ENCODE measurements at places on chromosomes 12 and 14. TPM values are rescaled to one million over a fixed set of nuclear protein-coding genes. Genes with fewer than 3 reads are reported as not detected.

DNA sequence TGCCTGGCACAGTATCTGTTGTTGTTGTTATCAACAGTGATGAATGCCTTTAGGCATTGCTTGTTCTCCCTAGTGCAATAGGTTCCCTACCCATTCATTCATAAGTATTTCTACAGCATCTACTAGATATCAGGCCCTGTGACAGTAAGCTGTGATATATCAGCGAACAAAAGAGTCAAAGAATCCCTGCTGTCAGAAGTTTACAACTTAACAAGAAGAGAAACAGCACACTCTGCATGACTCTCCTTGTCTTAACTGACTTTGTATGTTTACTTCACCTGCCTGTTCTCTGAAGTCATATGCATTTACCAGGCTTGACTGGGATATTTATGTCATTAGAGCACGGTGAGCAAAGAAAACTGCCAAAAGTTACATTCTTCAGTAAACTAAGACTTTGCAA lies 452.2 kb upstream of the RPL10L start:
- H3K4me1 ChIP-seq = no peaks in the 10 kb centered on the region
- no peak overlapping the region for H3K4me3 ChIP-seq
- no peak overlapping the region for H3K27ac ChIP-seq

The PGF gene
- 4.4 TPM for polyA plus RNA-seq

The PLEKHG7 gene
- not detected for polyA plus RNA-seq

DNA sequence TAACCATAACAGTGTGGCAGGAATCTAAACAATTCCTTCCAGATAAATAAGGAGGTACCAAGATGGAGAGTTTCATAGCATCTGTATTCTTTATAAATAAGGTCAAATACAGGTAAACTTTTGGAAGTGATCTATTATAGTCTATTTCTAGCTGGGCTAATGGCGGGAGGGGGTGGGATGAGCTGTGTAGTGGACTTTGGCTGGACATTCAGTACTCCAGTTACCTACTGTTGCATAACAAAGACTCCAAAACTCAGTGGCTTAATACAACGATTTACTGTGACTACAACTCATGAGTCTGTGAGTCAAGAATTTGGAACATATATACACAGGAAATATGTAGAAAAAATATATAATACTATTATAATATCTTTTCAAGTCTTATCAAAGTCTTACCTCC lies 496.1 kb downstream of the BCL11B start:
- no peak overlapping the region for H3K4me3 ChIP-seq
- DNase-seq = no peak
- H3K36me3 ChIP-seq = no peaks in the 10 kb centered on the region
- no peak overlapping the region for H3K27ac ChIP-seq

- DNase-seq = peak; percentile 67
- no peaks in the 10 kb centered on the region for H3K4me1 ChIP-seq
- no peaks in the 10 kb centered on the region for H3K36me3 ChIP-seq
These were observed 8.0 kb upstream of the ASB8 start for GRCh38 chr12:48165089-48165981.

DNA sequence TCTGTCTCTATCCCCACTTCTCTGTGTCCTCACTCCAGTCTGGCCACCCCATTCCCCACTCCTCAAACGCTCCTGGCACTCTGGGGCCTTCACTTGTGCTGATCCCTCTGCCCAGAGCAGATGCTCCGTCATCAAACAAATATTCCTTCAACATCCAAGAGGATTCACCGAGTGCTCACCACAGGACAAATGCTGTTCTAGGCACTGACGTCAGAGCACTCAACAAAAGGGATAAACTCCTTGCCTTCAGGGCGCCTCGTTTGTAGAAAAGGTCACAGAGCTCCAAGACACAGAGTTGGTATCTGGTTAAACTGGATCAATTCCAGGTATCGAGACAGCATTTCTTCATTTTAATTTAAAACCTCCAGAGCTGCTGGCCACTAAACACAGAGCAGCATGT lies 35.3 kb downstream of the PSMC1 start:
- H3K4me1 ChIP-seq = no peaks in the 10 kb centered on the region
- no peak for DNase-seq
- H3K4me3 ChIP-seq = no peak overlapping the region

DNA sequence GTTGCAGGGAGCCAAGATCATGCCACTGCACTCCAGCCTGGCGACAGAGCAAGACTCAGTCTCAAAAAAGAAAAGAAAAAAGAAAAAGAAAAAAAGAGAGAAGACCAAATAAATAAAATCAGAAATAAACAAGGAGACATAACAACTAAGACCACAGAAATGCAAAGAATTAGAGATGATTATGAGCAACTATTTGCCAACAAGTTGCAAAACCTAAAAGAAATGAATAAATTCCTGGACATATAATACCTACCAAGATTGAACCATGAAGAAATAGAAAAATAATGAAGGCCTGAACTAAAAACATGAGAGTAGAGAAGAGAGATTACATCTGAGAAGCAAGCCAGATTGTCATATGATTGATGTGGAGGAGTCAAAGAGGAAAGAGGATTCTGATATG lies 17.6 kb upstream of the EPS8 start:
- H3K27me3 ChIP-seq = no peaks in the 10 kb centered on the region
- no peak overlapping the region for H3K4me3 ChIP-seq
- H3K36me3 ChIP-seq = no peaks in the 10 kb centered on the region
- H3K27ac ChIP-seq = no peak overlapping the region
- peak; percentile 12 for DNase-seq

- no peaks in the 10 kb centered on the region for H3K27me3 ChIP-seq
- DNase-seq = no peak
- H3K4me3 ChIP-seq = no peak overlapping the region
- H3K27ac ChIP-seq = no peak overlapping the region
- H3K36me3 ChIP-seq = peaks cover 29% of the 10 kb centered on the region
These were observed 95.1 kb downstream of the EP400 start for GRCh38 chr12:132044661-132045412.

GRCh38 chr12:54352022-54352531 lies 12.2 kb downstream of the GPR84 start:
- peak overlapping the region; percentile 99 for H3K27ac ChIP-seq
- peaks cover 42% of the 10 kb centered on the region for H3K36me3 ChIP-seq
- H3K4me3 ChIP-seq = no peak overlapping the region
- H3K27me3 ChIP-seq = no peaks in the 10 kb centered on the region
- DNase-seq = peak; percentile 65
- peaks cover 25% of the 10 kb centered on the region for H3K4me1 ChIP-seq

GRCh38 chr14:59360923-59361794 lies 104.0 kb downstream of the GPR135 start:
- H3K4me1 ChIP-seq = peaks cover 33% of the 10 kb centered on the region
- no peak overlapping the region for H3K27ac ChIP-seq
- peak; percentile 62 for DNase-seq
- no peak overlapping the region for H3K4me3 ChIP-seq
- no peaks in the 10 kb centered on the region for H3K27me3 ChIP-seq

DNA sequence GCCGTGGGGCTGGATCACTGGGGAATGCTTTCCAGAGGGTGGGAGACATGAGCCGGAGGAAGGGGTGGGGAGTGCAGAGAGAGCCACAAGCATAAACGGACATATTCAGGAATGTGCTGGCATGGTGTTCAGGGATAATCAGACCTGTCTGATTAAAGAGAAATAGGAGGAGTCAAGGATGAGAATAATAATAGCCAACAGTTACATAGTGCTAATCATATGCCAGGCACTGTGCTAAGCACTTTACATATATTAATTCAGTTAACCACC lies 43.7 kb downstream of the LTBP2 start:
- peaks cover 78% of the 10 kb centered on the region for H3K4me1 ChIP-seq
- H3K4me3 ChIP-seq = no peak overlapping the region
- no peak for DNase-seq
- H3K36me3 ChIP-seq = peaks cover 16% of the 10 kb centered on the region

The OAS2 gene
- polyA plus RNA-seq = 0.02 TPM

- no peaks in the 10 kb centered on the region for H3K4me1 ChIP-seq
- H3K27ac ChIP-seq = no peak overlapping the region
- DNase-seq = no peak
These were observed 251.7 kb downstream of the EFCAB11 start for GRCh38 chr14:89702876-89703200.

DNA sequence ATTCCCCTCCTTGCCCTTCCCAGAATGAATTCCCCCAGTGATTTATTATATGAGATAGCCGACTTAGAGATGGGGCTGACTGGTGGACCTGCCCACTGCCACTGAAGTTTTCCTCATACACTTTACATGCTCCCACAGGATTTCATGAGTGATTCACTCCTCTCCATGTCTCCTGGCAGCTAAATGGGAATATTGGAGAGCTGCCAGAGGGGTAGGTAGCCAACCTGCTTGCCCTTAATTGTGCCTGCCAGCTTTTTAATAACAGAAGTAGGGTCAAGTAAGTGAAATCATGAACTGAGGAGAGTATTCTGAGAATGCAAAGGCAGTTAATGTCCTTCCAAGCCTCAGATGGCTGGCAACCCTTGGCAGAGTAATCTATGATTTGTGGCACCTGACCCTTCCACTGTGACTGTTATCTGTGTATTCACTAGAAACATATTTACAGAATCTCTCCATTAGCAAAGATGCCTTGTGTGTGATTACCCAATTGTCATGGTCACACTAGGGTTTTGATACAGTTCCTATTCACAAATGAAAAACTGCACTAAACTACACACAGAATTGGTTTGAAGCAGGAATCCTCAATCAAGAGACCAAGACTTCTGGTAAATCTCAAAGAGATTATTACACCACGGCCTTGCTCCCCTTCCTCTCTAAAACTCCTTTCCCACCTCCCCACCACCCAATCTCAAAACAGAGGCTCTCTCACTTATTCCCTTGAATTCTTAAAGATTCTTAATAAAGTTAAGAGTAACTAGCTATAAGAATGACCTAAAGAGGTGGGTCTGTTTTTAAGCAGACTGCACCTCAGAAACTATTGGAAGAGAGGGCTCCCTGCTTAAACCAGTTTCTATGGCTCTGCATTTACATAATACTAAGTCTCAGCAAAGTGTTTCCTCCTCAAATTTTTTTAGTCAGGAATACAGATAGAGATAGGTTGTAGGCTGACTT lies 17.2 kb downstream of the NKX2-1 start:
- H3K27me3 ChIP-seq = peaks cover 53% of the 10 kb centered on the region
- no peaks in the 10 kb centered on the region for H3K4me1 ChIP-seq
- no peak for DNase-seq
- H3K27ac ChIP-seq = no peak overlapping the region
- no peaks in the 10 kb centered on the region for H3K36me3 ChIP-seq

DNA sequence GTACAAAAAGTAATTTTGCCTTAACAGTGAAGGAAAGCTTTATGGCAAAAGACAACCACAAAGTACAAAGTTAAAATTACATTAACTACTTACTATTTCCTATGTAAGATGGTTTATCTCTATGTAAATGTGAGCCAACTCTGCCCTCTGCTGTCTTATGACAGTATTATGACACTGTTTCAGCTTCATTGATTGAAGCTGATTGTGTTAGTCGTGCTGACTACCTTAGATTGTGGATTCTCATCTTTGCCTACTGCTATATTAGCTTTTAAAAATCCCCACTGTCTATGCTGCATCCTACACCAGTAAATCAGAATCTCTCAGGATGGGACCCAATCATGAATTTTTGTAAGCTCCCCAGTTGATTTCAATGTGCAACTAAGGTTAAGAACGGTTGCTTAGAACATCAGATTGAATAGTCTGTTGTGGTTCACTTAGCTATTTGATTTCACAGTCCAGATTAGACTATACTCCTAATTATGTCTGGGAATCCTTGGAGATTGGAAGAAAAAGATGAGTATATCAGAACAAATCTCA lies 12.2 kb upstream of the SPTB start:
- H3K27me3 ChIP-seq = no peaks in the 10 kb centered on the region
- peak; percentile 48 for DNase-seq
- no peak overlapping the region for H3K27ac ChIP-seq

The VAMP1 gene
- polyA plus RNA-seq = 36.8 TPM

DNA sequence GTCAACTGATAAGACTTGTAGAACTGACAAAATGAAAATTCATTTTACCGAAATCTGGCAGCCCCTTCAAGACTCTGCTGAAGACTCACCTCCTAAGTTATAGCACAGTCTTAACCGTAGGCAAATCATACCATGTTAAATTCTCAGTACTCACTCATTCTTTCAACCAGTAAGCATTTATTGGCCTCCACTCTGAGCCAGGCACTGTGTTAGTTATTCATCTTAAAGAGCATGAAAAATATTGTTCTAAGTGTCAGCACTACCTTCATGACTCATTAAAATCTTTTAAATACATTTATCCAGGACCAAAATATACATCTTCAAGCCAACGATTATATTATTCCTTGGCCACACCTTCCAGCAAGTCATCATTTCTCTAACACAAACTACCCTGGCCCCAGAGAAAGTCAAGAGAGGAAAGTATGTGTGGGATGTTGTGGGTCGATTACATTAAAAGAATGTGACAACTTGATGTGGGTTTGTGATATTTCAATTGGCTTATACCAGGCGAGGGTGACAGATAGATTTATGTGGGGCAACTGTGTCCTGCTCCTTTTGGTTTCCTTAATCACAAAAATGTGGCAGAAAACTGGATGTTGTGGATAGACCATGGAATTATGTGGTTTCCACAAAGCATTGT lies 55.0 kb downstream of the TMEM30B start:
- H3K27ac ChIP-seq = no peak overlapping the region
- no peaks in the 10 kb centered on the region for H3K27me3 ChIP-seq
- no peak for DNase-seq
- H3K36me3 ChIP-seq = no peaks in the 10 kb centered on the region

GRCh38 chr14:21240417-21240816 lies 28.8 kb downstream of the HNRNPC start:
- H3K4me3 ChIP-seq = no peak overlapping the region
- H3K27ac ChIP-seq = no peak overlapping the region
- H3K36me3 ChIP-seq = peaks cover 41% of the 10 kb centered on the region
- no peaks in the 10 kb centered on the region for H3K4me1 ChIP-seq

DNA sequence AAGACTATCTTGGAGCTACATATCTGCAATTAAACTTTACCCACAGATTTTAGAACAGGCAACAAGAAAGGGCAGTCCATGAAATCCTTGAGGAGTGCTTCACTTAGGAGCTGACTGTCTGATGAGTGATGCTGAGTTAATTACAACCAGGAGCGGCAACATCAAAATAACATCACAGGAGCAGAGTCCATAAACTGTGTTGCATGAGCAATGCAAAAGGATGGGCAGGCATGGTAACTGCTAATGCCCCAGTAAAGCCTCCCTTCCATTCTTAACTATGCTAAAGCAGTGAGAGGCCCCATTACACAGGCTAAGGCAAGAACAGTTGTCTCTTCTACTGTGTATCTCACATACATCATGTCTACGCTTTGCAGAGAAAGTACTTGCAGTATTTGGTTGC lies 156.6 kb downstream of the PAX9 start:
- no peak overlapping the region for H3K4me3 ChIP-seq
- no peak overlapping the region for H3K27ac ChIP-seq
- no peaks in the 10 kb centered on the region for H3K27me3 ChIP-seq
- H3K4me1 ChIP-seq = no peaks in the 10 kb centered on the region
- H3K36me3 ChIP-seq = no peaks in the 10 kb centered on the region

- no peak overlapping the region for H3K27ac ChIP-seq
- H3K27me3 ChIP-seq = no peaks in the 10 kb centered on the region
- H3K4me1 ChIP-seq = peaks cover 8% of the 10 kb centered on the region
- DNase-seq = no peak
These were observed 130.3 kb upstream of the RASSF8 start for GRCh38 chr12:25828188-25828587.

GRCh38 chr12:92289629-92290349 lies 144.1 kb upstream of the BTG1 start:
- no peak for DNase-seq
- H3K36me3 ChIP-seq = no peaks in the 10 kb centered on the region
- peaks cover 11% of the 10 kb centered on the region for H3K4me1 ChIP-seq
- H3K27ac ChIP-seq = no peak overlapping the region
- H3K4me3 ChIP-seq = no peak overlapping the region

- no peak overlapping the region for H3K4me3 ChIP-seq
- H3K4me1 ChIP-seq = no peaks in the 10 kb centered on the region
- peak overlapping the region; percentile 35 for H3K27ac ChIP-seq
- DNase-seq = no peak
- H3K36me3 ChIP-seq = no peaks in the 10 kb centered on the region
These were observed 274.0 kb upstream of the KITLG start for GRCh38 chr12:88854260-88854659.

The DNAJC22 gene
- polyA plus RNA-seq = 5.3 TPM

The TMEM233 gene
- polyA plus RNA-seq = 2.6 TPM
